Endothelial cell of umbilical vein (primary cell): ENCODE measurements at places on chromosomes 13 and 19. TPM values are rescaled to one million over a fixed set of nuclear protein-coding genes. Genes with fewer than 3 reads are reported as not detected.

The FREM2 gene
- polyA plus RNA-seq: under 0.01 TPM in 1 of 2 replicates, not detected in the other

DNA sequence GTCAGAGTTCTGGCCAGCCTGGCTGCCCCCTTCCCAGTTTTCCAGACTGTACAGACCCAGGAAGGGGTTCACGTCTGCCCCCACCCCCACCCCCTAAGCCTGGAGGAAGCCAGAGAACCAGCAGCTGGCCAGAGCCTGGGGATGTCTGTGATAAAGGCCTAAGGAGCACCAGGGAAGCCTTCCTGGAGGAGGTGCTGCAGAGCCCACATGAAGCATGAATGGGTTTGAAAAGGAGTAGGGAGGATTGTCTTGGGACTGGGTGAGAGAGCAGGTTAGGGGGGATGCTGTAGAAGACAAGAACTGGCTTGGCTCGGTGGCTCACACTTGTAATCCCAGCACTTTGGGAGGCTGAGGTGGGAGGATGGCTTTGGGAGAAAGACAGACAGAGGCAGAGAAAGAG lies 5.8 kb downstream of the SHKBP1 start:
- H3K36me3 ChIP-seq: peaks cover 9% of the 10 kb centered on the region
- no peak for DNase-seq
- no peaks in the 10 kb centered on the region for H3K27me3 ChIP-seq
- peaks cover 14% of the 10 kb centered on the region for H3K4me1 ChIP-seq
- no peak overlapping the region for H3K4me3 ChIP-seq
- H3K27ac ChIP-seq: no peak overlapping the region

DNA sequence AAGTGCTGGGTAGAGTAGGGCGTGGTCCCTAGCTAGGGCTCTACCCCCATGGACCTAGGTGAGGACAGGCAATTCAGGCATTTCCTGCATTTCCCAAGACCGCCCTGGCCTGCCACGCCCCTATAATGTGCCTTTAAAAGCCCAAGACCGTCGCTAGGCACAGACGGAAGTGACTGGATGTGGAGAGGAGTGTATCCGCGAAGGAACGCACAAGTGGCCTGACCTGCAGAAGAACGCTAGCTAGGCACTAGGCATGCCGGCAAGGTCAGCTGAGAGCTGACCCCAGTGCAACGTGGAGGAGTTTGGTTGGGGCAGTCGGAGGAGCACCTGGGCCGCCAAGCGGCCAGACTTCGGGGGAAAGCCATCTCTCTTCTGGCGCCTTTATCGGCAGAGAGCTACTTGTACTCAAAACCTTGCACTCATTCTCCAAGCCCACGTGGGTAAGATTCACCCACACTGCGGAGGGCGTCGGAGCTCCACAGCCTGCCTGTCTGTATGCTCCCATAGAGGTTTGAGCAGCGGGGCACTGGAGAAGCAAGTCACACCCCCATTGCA lies 370.0 kb downstream of the FGF9 start:
- no peaks in the 10 kb centered on the region for H3K27me3 ChIP-seq
- no peak overlapping the region for H3K27ac ChIP-seq
- no peaks in the 10 kb centered on the region for H3K4me1 ChIP-seq
- no peaks in the 10 kb centered on the region for H3K36me3 ChIP-seq

- no peak for DNase-seq
- no peaks in the 10 kb centered on the region for H3K36me3 ChIP-seq
- H3K27ac ChIP-seq: no peak overlapping the region
These were observed 373.7 kb downstream of the DNAJC15 start for GRCh38 chr13:43397111-43397510.

- no peak overlapping the region for H3K27ac ChIP-seq
- no peaks in the 10 kb centered on the region for H3K4me1 ChIP-seq
- no peaks in the 10 kb centered on the region for H3K27me3 ChIP-seq
- DNase-seq: peak; percentile 51
- no peak overlapping the region for H3K4me3 ChIP-seq
- no peaks in the 10 kb centered on the region for H3K36me3 ChIP-seq
These were observed 31.7 kb downstream of the IER2 start for GRCh38 chr19:13181747-13182388.

- DNase-seq: peak; percentile 56
- H3K27me3 ChIP-seq: peaks cover 5% of the 10 kb centered on the region
- H3K4me3 ChIP-seq: no peak overlapping the region
- peaks cover 26% of the 10 kb centered on the region for H3K4me1 ChIP-seq
These were observed 16.2 kb upstream of the MED4 start for GRCh38 chr13:48110931-48111721.

DNA sequence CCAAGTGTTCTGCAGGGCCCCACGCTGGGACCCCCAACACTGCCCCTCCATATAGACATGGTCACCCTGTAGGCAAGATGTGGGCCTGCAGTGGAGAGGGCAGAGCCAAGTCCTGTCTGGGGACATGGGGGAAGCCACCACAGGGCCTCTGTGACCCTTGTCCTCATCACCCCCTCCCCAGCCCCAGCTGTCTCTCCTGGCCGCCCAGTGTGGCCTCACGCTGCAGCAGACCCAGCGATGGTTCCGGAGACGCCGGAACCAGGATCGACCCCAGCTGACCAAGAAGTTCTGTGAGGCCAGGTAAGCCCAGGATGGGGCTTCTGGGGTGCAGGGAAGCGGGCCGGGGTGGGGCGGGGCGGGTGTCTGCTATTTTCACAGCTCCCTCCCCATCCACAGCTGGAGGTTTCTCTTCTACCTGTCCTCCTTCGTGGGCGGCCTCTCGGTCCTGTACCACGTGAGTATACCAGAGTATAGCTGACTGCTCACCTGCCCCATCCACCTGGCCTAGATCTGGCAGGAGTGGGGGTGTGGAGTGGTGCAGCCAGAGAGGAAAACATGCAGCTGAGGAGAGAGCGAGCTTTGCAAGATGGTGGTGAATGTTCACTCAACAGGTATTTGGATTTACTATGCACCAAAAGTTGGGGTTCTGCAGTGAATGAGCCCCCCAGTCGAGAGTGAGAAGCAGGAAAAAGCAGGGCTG lies 46.4 kb downstream of the CERS4 start:
- no peaks in the 10 kb centered on the region for H3K4me1 ChIP-seq
- DNase-seq: no peak
- H3K27ac ChIP-seq: no peak overlapping the region
- H3K4me3 ChIP-seq: no peak overlapping the region

- no peak overlapping the region for H3K4me3 ChIP-seq
- H3K27me3 ChIP-seq: no peaks in the 10 kb centered on the region
- no peak overlapping the region for H3K27ac ChIP-seq
- DNase-seq: peak; percentile 42
These were observed 26.6 kb downstream of the ZSWIM9 start for GRCh38 chr19:48196933-48197665.

- no peak overlapping the region for H3K4me3 ChIP-seq
- H3K27me3 ChIP-seq: peaks cover under 1% of the 10 kb centered on the region
- H3K27ac ChIP-seq: no peak overlapping the region
- H3K4me1 ChIP-seq: no peaks in the 10 kb centered on the region
- DNase-seq: no peak
- no peaks in the 10 kb centered on the region for H3K36me3 ChIP-seq
These were observed 98.8 kb upstream of the MYCBP2 start for GRCh38 chr13:77425705-77426104.

The SIRT6 gene
- polyA plus RNA-seq: 36.6 and 41.2 TPM in 2 replicates

The DENND1C gene
- polyA plus RNA-seq: not detected in 2 replicates

DNA sequence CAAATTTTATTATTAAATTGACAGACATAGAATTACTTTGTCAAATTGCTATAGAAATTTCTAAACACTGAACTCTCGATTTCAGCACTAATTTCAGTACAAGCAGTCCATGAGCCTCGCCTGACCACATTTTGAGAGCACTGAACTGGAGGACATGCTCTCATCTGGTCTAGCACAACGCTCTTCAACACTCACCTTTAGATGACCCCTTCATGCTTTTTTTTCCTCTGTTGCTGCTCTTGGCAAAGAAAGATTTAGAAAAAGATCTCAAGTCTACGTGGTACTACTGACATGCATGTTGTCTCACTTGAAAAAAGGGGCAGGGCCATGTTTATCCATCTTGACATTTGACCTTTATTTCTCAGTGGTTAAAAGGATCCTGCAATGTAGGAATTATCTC lies 981.5 kb downstream of the DIAPH3 start:
- H3K4me3 ChIP-seq: no peak overlapping the region
- DNase-seq: no peak
- no peak overlapping the region for H3K27ac ChIP-seq
- no peaks in the 10 kb centered on the region for H3K27me3 ChIP-seq
